ENCODE measurements at places on chromosomes 7 and 10.
A peak's percentile ranks its signal among the peaks of the same experiment; 100 is the strongest.

DNA sequence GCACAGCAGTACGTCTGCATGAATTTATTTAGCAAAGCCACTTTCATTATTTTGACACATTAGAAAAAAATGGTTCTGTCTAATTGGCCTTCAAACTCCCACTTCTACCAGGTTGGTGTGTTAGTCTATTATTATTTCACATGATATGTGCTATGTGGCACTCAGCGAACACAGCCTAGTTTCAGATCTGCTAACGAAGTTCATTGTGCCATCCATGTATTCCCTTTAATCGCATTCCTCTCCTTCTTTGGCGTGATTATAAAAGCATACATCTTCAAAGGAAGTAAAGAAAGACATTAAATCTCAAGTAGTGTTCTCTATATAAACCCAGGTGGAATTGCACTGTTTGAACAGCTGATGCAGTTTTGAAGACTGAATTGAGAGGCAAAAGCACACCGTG, 96.4 kb upstream of the CACNA2D1 start:
- DNase-seq = no peak

DNA sequence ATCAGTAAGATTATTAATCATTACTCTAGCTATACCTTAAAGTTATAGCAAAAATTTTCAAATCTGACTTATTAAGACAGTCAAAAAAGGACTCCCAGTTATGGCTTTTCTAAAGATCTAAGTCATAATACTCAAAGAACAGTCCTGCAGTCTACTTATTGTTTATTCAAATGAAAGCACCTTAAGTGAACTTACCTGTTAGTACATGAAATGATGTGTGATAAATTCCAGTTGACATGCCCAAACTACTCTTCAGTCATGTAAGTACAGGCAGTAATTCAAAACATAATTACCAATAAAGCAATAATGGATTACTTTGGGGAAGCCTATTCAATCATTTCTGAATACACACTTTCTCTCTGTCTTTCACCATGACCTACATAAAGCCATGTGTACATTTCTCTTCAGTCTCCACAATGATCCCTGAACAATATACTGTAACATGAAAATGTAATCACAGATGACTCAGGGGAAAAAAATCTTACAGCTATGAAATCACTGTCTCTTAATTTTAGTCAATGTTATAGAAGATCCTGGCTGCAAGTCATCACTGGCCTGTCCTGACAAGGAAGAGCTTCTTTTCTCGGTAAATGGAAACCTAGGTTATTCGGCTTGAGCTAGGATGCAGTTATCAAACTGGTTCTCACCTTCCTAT, 420.7 kb upstream of the LRRTM3 start:
- DNase-seq = no peak

- no peak for DNase-seq
Observed at GRCh38 chr7:16644157-16644556, 1.4 kb downstream of the ANKMY2 start.

- DNase-seq = no peak
Observed at GRCh38 chr7:113633073-113633472, 285.7 kb downstream of the PPP1R3A start.

- no peak for DNase-seq
Observed at GRCh38 chr7:150663802-150664494, 21.6 kb upstream of the GIMAP2 start.

DNA sequence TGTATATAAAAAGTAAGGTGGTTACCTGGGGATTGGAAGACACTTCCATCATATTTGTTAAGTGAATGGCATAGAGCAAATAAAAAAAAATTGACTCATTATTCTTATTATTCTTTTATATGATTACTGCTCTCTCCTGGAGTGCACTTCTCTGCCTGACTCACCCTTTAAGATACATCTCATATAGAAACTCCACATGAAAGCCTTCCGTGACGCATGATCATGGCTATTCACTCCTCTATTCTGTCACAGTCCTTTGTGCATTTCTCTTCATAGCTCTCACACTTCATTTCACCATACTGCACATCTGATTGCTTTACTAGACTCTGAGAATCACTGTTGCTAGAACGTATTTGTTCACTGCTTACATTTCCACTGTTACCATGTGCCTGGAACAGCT, 597.3 kb downstream of the CNTNAP2 start:
- DNase-seq = no peak

GRCh38 chr7:116770941-116771340, 91.4 kb upstream of the CAPZA2 start:
- DNase-seq = no peak

DNA sequence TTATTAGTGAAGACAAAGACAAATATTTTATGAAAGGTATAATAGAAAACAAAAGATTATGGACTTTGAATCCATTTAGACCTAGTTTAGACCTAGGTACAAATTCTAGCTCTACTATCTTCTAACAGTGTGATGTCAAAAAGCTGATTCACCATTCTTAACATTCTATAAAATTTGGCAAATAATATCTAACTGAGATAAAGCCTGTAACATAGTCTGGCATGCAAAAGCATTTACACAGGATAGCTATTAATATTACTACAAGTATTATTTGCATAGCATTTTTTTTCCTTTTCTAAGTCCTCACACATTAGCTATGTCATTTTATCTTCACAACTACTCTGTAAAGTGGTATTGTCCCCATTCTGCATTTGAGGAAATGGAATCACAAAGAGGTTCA, 179.6 kb upstream of the LRRTM3 start:
- no peak for DNase-seq

- DNase-seq = no peak
Observed at GRCh38 chr10:9268176-9268575, 1213.7 kb downstream of the GATA3 start.

- DNase-seq = no peak
Observed at GRCh38 chr10:59281861-59282260, 80.5 kb downstream of the FAM13C start.

- no peak for DNase-seq
Observed at GRCh38 chr7:70319057-70319456, 720.8 kb downstream of the AUTS2 start.

DNA sequence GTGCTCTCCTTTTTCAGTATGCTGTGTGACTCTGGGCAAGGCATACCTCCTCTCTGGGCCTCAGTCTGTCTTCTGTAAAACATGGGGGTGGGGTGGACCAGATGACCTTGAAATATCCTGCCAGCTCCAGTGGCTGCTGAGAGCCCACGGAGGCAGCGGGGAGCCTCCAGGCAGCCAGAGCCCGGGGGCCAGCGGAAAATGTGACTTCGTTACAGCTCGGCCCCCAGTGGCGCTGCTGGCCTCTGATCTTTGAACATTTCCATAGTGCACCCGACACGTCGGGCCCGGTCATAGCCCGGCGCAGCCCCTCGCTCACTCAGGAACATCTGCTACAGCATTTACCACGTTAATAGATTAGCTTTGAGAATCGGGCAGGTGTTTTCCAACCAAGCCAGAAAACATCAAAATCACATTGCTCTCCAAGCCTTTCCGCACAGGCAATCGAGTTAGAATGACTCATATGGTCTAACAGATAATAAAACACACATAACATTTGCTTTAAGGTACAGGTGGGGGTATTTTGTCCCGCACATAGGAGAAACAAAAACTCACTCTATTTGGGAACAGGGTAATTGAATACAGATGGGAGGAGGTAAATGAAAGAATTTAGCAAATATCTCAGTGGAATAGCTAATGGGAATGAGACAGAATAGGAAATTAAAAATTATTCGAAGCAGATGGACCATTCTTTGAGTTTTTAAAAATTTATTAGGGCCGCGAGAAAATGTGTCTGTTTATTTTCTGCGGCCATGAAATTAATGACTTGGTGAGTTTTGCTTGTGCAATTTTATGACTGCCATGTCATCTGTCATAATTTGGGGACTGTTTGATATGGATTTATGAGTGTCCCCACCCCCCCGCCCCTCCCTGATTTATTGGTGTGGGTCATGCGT, 26.3 kb upstream of the COMTD1 start:
- no peak for DNase-seq

DNA sequence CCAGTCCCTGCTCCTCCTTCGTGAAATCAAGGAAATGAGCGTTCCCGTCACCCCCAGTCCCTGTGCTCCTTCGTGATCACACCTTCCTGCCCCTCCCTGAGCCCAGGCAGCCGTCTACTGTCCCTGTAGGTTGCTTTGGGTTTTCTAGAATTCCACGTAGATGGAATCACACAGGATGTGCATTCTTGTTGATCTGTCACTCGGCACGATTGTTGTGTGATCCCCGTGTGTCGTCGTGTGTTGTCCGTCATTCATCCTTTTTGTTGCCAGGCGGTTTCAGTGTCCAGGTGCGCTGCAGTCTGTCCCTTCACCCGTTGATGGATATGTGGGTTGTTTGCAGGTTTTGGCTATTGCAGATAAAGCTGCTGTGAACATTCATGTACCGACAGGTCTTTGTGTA, 9.4 kb downstream of the MTG1 start:
- no peak for DNase-seq

GRCh38 chr7:32218741-32219288, 148.6 kb upstream of the PDE1C start:
- no peak for DNase-seq

- DNase-seq = no peak
Observed at GRCh38 chr10:47412177-47412730, 28.2 kb upstream of the ZNF488 start.

GRCh38 chr7:43557831-43558495, 24.9 kb upstream of the STK17A start:
- no peak for DNase-seq

DNA sequence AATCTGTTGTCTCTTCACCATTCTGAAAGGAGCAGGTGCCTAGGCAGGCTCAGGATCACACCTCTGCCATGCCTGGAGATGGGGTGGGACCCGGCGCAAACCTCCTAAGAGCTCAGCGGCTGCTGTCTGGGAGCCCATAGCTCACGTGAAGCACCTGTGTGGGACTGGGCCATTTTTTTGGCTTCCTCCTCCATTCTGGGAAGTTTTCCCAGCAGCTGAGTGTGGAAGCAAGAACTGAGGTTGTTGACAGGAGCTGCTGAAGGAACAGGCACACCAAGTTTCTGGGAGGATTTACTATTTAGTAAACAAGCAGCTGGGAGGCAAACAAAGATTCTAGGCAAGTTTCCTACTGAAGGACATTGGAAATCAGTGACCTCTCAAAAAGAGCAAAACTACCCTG, 77.3 kb downstream of the FAM13C start:
- no peak for DNase-seq

GRCh38 chr7:115851291-115851690, 179.3 kb downstream of the TFEC start:
- no peak for DNase-seq

- DNase-seq = peak; percentile 46
Observed at GRCh38 chr10:110311357-110311949, 6.7 kb upstream of the SMNDC1 start.

- DNase-seq = no peak
Observed at GRCh38 chr10:98268694-98269431, 869 bp upstream of the LOXL4 start.

DNA sequence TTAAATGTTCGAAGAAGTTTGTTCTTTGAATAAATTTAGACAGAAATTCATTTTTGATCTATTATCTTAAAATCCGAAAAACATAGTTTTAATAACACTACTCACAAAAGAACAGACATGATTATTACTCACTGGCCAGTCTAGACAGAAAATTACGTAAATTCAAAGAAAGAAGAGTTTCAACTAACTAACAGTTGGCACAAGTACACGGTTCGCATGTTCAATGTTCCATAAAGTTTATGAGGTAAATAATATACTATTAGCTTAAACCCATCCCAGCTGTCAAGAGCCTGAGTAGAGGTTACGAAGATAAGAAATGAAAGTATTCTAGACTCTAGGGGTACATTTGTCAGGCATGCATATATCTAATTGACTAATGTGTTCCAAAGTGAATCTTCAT, 151.8 kb upstream of the ASAH2 start:
- no peak for DNase-seq

GRCh38 chr10:97069576-97070362, 116.0 kb downstream of the SLIT1 start:
- no peak for DNase-seq

GRCh38 chr7:34133356-34133982, 228.1 kb downstream of the BMPER start:
- no peak for DNase-seq

DNA sequence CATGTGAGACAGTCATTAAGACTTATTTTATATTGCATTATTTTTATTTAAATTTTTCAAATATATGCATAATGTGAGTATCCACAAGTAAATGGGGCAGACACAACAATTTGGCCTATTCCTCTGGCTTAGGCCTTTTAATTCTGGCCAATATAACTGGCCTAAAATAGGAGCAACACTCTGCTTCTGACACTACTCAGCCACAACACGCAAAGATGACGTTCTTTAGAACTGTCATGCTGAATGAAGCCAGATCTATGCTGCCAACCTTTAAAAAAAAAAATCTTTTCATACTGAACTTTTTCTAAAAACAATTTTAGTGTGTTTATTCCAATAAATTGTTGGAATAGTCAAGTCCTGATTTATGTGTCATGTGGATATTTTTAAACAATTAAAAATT, 355.0 kb upstream of the BMPER start:
- no peak for DNase-seq

GRCh38 chr7:151565541-151565940, 45.8 kb upstream of the RHEB start:
- no peak for DNase-seq

DNA sequence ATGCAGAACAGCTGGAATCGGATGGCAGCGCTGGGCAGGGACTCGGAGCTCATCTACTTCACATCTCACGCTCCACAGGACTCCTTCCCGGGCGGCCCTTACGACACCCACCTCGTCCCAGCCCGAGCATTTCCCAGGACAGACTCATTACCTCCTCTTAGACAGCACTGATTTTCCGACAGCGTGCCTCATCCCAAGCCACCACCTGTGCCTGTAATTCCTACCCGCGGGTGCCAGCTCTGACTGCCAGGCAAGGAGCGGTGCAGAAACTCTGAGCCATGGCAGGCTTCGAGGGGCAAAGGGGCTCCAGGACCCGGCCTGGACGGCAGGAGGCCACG, 25.6 kb downstream of the GPER1 start:
- DNase-seq = no peak

DNA sequence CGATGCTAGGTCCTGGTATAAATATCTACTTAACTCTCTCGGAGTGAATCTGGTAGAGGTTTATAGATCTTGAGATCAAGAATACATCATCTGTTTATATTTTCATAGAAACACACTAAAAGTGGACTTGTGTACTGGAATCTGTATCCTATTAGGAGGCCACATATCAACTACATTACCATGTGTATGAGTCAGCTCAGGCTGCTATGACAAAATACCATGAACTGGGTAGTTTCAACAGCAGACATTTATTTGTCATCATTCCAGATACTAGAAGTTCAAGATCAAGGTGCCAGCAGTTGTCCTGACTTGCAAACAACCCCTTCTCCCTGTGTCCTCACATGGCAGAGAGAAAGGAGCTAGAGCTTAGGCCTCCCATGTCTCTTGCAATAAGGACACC, 113.9 kb upstream of the PFKP start:
- DNase-seq = no peak

DNA sequence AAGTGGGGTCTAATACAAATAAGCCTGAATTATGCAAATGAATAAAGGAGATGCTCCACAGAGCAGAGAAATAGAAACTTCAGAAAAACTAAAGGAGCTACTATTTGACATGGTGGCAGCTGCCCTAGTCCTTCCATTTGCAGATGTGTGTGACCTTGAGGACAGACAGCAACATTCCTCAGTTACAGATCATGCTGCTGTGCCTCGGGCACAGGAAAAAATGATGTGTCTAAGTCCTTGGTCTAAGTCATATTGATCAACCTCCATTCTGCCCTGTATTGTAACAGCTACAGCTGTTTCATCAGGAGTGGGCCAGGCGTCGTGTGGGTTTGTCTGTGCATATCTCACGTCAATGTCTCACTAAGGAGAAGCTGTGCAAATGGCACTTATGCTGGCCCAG, 710.4 kb downstream of the TNS3 start:
- DNase-seq = no peak
